ENCODE measurements at places on chromosomes 5 and 9.

DNA sequence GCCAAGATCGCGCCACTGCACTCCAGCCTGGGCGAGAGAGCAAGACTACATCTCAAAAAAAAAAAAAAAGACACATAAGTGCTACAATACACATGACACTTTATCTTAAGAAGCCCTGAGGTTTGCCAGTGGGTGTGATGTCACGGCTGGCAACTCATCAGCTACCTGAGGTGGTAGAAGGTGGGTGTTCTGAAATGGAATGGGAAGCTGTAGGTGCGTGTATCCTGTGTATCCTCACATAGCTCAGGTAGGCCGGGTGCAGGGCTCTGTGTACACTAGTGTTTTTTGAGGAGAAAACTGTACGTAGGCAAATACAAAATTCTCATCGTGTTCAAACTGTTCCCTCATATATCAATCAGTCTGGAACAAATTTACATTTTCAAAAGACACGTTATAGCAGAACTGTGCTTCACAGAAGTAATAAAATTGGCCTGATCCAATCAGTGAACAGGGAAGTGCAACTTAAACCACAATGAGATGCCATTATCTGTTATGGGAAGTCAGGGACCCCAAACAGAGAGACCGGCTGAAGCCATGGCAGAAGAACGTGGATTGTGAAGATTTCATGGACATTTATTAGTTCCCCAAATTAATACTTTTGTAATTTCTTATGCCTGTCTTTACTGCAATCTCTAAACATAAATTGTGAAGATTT lies 10.4 kb downstream of the BICD2 start:
- no peak for DNase-seq

GRCh38 chr5:4989118-4989517 lies 151.0 kb upstream of the ADAMTS16 start:
- no peak for DNase-seq

- no peak for DNase-seq
Measured at GRCh38 chr5:141872496-141873356, 5.5 kb downstream of the PCDH1 start.

DNA sequence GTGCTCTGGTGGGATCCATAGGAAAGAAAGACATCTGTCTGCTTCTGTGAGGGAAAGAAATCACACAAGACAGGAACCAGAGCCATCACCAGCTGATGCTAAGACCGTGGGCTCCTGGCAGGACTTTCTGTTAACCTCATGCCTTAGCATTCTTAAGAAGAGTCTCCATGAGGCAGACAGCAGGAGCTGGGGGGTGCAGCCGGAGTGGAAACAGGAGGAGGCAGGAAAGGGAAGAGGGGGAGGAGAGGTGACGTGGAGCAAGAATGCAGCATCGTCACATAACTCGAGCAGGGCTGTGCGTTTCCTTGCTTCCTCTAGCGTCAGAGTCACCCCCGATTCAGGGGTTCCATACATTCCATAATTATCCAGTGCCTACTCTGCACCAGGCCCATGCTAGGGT lies 53.6 kb downstream of the ERGIC1 start:
- DNase-seq: no peak

DNA sequence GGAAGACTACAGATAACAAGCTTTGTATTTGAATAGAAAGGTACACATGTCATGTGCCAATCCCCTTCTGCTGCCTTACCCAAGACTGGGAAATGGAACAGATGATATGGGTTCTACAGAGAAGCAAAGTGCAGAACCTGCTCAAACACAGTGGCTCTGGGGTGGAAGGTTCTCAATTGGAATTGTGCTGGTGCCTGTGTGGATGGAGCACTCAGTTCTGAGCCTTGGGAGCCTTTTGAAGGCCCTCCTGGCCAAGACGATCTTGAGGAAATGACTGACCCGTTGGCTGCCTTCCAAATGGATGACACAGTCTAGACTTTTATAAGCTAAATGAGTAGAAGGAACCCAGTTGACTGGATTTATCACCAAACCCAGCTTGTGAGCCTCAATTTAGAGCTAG lies 4.2 kb upstream of the PRSS3 start:
- no peak for DNase-seq

DNA sequence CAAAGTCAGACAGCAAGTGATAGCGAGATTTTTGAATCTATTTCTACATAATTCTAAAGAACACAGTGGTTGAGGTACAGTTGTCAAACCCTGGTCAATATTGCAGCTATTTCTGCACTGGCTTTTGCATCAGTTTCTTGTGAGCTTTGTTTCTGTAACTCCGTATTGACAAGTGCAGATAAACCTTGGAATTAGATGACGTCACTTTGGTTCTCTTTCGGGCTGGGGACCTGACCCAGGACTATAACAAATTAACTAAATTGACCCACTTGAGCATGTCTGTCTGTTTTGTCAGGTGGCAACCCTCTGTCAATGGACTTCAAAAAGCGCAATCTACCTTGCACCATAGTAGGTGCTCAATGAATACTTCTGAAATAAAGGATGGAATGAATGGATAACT lies 418.4 kb upstream of the SGCD start:
- DNase-seq: no peak

DNA sequence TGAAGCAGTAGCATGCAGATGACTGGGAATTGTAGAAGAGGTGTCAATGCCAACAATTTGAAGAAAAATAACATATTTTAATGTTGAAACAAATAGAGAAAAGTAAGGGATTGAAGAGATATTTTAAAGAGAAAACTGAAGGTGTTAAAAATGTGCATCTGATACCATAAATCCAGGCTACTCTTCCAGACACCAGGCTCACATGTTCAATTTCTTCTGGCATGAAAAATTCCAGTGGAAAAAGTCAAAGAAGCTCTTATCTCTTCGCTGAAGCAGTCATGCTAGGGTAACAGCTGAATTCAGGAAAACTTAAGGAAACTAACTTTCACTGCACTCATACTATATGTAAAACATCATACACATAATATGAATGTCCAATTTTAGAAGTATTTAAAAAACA lies 335.0 kb downstream of the PDE4D start:
- DNase-seq: no peak

DNA sequence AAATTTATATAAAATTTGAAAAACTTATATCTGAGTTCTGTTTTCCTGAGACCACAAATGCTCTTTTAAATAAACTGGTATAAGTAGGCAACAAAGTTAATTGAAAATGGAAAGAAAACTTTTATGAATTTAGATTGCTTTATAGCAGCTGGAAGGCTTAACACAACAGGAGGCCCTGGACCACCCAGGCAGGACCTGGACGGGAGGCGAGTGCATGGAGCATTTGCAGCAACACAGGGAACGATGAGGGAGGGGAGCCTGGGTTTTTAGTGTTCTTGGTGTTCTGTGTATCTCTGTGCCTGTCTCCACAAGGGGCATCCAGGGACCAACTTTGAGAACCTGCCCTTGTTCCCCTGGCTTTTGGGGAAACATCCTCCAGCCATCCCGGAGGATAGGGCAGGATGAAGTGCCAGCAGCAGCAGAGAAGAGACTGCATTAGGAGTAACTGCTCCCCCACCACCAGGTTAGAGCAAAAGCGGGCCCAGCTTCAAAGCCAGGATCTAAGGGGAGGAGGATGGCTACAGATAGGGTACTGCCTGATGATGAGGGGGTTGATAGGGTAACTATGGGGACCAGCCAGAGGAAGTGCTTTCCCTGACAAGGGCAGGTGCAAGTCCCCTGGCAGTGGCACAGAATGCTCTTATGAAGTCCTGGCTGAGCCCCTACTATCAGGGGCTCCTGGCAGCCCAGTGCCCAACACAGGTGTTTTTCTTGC lies 6.7 kb upstream of the SPATA31E1 start:
- DNase-seq: no peak

DNA sequence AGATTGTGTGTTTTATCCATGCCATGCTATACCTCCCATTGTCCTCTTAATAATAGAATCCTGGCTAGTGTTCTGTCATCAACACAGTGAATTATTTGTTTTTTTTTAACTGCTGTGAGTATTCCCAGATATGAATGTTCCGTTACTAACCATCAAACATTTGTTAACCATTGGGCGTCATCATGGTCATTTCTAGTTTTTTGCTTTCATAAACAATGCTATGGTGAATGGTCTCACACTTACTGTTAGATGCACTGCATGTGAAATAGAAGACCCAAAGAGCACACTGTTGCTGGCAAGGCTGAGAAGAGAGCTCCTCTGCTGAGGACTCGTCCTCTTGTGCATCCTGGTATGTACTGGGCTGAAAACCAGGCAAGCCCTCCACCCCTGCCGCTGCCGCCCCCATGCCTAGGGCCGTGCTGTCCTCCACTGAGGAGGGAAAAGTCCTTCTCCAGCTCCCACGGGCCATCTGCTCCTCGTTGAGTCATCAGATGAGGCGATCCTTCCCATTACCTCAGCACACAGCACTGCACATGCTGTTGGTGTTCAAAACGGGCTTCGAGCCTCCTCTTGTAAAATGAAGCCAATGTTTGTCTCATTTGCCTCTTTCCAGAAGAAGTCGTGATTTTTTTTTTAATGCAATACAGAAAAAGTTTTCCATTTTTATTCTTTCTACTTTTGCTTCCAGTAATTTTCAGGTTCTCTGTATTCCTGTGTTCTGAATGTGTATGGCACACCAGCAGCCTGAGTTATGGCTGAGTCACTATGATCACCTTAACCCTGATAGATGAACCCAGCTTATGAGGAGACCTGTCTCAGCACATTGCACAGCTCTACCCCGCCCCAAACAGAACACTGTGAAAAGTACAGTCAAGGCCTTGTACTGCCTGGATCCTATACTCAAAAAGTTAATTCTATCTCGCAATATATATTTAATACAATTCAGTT lies 219.0 kb downstream of the AOPEP start:
- DNase-seq: no peak

DNA sequence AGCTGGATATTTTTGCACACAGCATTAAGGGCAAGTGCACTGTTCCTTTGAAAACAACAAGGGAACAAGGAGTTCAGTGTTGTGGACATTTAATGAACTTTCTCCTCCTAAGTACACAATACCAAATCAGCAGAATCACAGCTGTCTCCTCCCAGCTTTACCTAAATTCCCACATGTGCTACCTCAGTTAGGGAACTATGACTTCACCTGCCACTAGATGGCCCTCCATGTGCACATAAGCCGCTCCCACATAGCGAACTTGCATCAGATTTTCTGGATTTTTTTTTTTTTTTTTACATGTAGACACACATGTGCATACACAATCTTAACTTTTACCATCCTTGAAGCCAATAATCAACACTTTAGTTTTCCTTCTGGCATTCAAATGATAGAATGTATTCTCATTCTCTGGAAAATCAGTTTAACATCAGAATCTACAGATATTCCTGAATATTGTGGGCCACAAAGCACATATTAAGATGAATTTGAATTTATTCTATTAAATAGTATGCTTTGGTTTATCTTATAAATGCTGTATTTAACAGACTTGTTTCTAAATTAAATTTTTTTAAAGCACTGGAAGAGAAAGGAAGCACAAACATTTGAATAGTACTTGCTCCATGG lies 123.6 kb downstream of the PALM2AKAP2 start:
- peak; percentile 38 for DNase-seq

GRCh38 chr5:157596487-157596886 lies 20.9 kb upstream of the ADAM19 start:
- no peak for DNase-seq

DNA sequence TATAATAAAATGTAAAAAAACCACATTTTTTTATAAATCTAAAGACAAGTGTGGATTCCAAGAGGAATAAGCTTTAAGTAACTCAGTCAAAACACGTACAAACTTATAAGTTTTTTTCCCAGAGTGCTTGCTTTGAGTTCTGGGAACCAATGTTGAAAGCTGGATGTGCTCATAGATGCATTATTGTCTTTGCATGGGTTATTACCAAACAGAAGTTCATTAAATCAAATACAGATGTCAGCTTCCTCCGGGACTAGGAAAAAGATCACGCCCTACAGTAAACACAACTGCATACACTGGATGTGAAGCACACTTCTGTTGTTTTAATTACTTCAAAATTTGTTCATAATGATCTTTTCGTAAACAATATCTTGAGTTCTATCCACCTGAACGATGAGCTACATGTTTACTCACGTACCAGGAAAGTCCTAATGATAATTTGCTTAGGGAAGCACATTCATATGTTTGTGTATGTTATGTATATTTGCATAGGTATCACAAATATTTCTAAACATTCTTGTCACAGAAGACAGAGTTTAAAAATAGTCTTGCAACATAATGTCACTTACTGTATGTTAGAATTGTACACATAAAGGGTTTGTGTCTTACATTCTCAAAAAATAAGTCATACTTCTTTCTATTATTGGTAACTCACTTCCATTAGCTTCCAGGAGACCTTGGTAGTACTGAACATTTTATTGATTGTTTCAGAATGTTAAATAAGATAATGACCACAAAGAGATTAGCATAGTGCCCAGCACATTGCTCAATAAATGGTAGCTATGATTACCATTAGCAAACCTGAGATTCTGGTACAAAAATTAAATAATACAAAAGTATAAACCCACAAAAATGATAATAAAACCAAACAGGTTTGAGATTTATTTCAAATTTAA lies 427.4 kb downstream of the CETN3 start:
- DNase-seq: no peak

- DNase-seq: no peak
Measured at GRCh38 chr5:109485030-109485429, 75.3 kb upstream of the PJA2 start.

DNA sequence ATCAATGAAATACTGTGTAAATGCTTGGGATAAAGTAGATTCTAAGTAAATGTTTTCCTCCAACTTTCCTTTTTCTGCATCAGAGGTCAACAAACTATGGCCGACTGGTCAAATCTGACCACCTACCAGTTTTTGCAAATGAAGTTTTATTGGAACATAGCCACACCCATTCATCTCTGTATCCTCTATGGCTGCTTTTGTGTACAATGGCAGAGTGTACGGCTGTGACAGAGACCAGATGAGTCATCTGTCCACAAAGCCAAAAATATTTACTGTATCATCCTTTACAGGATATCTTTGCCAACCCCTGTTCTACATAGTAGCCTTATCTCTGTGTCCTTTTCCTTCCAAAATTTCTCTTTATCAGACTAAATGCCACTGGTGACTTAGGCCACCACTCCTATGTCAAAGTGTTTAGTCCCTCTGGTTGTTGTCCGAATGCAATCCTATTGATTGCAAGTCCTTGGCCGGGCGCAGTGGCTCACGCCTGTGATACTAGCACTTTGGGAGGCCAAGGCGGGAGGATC lies 218.4 kb upstream of the KLF4 start:
- no peak for DNase-seq

DNA sequence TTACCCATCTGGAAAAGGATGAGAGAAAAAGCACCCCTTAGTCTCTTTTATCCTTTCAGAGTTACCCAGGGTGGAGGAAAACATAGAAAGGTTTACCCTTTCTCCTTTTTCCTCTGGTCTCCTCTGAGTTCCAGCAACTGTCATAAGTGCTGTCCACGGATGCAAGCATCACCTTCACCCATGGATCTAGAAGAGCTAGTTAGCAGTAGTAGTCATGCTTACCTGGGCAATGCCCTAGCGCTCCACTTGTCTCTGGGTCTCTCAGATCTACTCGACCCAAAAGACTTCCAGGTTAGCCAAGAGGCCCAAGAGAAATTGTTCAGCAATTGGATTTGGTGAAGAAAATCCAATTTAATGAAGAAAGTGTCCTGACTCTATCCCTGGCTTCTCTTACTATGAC lies 656.2 kb upstream of the PTPRD start:
- no peak for DNase-seq

Data from stimulated activated CD4-positive, alpha-beta T cell treated with anti-CD3 and anti-CD28 coated beads, TNF-alpha, amount 100 ng/mL, for 24 hours (primary cell).